Dermis microvascular lymphatic vessel endothelial cell (primary cell): ENCODE measurements at places on chromosomes 7 and 10.

DNA sequence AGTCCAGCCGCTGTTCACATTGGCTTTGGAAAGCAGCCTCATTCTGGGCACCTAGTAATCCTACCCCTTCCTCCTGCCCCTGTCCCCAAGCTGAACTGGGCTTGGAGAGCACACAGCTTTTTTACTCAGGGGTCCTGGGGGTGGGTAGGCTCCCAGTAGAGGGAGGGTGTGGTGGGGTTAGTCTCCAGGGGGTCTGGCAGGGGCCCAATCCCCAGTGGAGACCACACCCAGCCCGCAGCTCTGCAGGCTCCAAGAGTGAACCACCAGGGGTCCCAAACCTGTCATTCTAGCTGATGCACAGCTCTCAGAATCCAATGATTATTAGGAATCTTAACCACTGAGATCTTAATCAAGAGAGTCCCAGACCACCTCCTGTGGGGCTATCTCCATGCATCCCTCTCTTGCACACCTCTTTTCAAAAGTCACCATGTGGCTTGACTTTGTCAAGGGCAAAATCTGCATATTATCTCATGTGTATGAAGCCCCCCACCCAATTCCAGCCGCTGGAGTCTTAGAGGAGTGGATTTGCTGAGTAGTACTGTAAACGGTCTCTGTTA is 2.7 kb downstream of the HOXA11 start:
- DNase-seq = no peak

DNA sequence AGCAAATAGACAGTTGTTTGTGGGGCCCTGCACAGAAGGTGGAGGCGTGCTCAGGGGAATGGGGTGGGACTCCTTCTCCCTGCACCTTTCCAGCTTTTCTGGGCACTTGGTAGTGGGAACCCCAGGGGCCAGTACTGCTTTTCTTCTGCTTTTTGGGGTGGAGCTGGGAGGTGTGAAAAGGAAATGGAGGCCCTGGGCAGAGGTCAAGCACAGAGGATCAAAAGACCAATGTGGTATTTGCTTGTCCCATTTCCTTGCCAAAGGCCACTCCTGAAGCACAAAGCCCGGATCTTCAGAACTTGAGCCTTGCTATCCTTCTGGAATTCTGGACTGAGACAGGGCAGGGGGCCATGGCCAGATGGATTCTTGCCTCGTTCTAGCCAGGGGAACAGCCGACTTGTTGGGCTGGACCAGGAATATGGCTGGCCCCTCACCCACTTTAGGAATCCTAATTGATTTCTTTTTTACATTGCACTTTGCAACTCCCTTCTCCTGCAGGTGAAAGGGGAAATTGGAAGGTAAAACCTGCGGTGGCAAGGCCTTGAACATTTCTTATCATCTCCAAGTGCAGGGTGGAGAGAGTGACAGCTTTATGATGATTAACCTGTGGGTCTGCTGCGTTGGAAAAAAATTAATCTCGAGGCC is 26.5 kb downstream of the ADRA2A start:
- DNase-seq = no peak

- peak; percentile 67 for DNase-seq
These were observed 22.7 kb downstream of the KIAA1549 start for GRCh38 chr7:138958391-138958956.

DNA sequence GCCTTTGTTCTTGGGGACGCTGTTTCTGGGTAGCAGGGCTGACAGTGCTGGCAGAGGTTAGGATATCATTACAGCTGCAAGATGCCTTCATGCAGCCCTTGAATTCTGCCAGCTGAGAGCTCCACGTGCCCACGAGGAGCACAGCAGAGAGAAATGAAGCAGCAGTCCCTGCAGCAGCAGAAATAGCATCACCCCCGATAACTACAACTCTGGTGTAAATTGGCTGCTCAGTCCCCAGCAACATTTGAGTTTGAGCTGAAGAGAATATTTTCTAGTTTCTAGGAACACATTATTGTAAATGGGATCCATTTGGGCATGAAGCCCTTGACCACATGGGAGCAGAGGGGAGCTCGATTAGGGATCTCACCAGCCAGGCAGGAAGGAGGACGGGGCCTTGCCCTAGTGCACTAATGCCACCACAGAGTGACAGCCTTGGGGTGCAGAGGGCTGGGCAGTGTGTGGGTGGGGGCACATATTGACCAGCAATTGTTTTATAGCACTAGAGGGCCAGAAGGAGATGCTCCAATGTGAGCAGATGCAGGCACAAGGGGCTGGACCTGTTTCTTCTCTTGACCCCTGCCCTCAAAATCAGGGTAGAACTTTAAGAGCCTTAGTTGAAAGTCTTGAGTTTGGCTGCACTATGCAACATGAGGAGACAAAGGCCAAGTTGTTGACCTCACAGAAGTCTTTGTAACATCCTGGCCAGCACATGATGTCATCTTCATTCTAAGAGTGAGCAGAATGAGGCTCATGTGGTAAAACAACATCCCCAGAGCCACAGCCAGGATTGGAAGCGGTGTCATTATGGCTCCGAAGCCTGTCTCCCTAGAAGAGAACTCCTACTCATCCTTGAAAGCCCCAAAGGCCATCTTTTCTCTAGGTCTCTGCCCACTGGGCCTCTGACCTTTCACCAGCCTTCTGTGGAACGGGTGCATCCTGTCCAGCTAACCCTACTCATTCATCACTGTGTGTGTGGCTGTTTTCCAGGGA is 52.6 kb downstream of the ADCY1 start:
- no peak for DNase-seq

DNA sequence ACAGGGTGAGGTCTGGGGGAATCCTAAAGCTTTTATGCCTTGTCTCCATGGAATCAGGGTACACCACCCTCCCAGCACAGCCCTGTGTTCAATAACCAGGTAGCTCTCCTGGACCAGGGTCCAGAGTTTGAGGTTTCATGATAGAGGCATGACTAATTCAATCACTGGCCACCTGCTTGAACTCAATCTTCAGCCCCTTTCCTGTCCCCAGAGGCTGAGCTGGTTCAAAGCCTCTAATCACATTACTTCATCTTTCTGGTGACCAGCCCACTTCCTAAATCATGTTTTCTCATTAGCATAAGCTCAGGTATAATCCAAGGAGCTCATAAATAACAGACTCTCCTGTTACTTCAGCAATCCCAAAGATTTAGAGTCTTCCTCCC is 20.5 kb downstream of the CRPPA start:
- DNase-seq = no peak

GRCh38 chr10:118216020-118216419 is 126.1 kb downstream of the FAM204A start:
- no peak for DNase-seq

- DNase-seq = no peak
These were observed 186.0 kb downstream of the SEMA3D start for GRCh38 chr7:85000735-85001350.

DNA sequence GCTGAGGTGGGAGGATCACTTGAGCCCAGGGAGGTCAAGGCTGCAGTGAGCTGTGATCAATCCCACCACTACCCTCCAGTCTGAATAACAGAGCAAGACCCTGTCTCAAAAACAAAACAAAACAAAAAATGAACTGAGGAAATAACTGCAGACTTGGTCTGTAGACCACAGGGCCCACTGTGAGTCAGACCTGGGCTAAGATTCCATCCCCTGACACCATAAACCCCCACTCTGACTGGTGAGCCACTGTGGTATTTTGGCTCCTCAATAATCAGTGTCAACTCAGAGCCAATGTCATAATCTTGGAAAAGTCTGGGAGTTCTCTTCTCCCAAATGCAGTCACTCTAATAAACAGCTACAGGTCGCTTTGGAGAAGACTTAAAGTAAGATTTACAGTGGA is 24.0 kb upstream of the ERCC6 start:
- no peak for DNase-seq

- DNase-seq = no peak
These were observed 32.2 kb downstream of the PLXDC2 start for GRCh38 chr10:19848226-19848985.
